ENCODE measurements at places on chromosomes 1 and 21.

DNA sequence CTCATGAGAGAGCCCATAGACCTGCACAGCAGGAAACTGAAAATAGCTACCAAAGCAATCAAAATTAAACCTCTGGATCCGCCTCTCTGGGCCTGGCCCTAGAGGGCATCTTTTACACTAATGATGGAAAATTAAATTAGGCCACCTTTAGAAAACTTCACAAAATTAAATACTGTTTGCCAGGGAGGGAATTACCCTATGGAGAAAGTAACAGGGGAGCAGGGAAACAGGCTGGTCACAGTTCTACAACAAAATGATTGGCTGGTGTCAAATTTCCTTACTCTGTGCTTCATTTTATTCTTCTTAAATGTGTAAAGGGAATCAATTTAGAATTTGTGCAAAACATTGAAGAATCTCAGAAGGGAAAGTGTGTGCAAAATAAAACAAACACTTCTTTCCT lies 62.4 kb downstream of the SPATA46 start:
- no peak for DNase-seq

- DNase-seq = no peak
Measured at GRCh38 chr1:57019236-57019839, 53.5 kb upstream of the C8B start.

DNA sequence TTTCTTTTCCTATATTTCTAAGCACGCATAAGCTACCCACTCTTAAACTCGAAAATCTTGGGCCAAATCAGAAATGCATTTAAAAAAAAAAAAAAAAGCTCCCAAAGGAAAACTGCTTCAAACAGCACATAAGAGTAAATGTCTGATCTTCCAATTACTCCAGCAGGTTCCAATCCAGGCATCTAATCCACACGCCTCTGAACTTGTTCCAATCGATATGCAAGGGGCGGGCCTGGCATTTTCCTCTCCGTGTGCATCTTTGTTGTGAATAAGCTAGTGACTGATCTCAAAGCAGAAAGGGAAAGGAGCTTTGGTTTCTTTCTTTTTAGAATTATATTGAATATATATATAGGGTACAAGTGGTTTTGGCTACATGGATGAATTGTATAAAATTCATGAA lies 365.5 kb downstream of the PRDM2 start:
- no peak for DNase-seq

- DNase-seq = no peak
Measured at GRCh38 chr1:179881642-179882252, 338 bp upstream of the TOR1AIP1 start.

DNA sequence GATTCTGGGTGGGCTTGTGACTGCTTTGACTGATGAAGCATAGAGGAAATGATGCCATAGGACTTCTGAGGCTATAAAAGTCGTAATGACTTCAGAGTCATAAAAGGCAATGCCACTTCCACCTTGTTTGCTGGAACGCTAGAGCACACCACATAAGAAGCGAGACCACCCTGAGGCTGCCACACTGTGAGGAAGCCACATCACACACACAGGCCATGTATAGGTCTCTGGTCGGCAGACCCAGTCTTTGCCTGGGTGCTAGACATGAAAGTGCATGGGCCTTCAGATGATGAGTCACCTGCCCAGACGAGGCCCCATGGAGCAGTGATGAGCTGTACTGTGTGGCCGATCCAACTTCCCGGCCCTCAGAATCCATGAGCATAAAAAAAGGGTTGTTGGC lies 14.2 kb upstream of the KANK4 start:
- DNase-seq = no peak

- DNase-seq = no peak
Measured at GRCh38 chr1:203592156-203592555, 34.5 kb upstream of the ATP2B4 start.

DNA sequence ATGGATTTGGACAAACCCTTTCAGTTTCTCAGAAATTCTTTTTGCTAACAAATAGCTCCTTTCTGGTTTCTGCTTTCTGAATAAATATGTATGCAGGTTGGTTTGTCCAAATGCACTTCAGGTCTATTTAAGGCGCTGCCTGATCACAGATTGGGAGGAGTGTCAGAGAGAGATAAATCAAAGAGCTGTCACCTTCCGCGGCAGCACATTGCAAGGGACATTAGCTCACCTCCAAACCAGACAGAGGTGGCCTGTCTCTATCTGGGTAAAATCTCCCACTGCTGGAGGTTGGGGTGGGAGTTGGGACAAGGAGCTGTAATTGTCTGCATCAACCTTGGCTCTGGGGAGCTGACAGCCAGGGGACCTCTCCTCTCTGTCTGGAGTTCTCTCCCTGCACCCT lies 25.2 kb downstream of the PRAMEF20 start:
- no peak for DNase-seq

GRCh38 chr1:86703696-86704457 lies 499 bp upstream of the SH3GLB1 start:
- peak; percentile 8 for DNase-seq

- DNase-seq = no peak
Measured at GRCh38 chr1:7508052-7508933, 262.8 kb upstream of the VAMP3 start.

- DNase-seq = no peak
Measured at GRCh38 chr1:78690516-78690915, 40.9 kb downstream of the IFI44 start.

GRCh38 chr1:151157067-151157531 lies 650 bp downstream of the TNFAIP8L2 start:
- peak; percentile 17 for DNase-seq

DNA sequence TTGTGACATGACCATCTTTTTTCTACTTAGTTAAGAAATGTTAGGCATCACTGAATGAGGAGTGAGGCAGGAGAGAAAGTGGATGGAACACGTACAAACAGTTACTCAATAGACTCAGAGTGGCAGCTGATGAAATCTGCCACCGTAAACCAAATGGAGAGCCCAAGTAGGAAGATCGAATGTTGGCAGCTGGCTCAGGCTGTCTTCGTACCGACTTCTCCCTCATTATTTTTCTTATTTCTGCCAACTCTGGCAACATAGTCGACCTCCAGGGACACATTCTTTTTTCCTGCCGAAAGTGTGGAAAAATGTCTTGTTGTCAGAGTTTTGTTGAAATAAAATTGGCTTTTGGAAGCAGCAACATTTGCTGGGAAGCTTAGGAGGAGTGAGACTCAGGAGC lies 143.3 kb downstream of the GREM2 start:
- no peak for DNase-seq

GRCh38 chr1:33455539-33456501 lies 16.6 kb upstream of the ZSCAN20 start:
- no peak for DNase-seq

DNA sequence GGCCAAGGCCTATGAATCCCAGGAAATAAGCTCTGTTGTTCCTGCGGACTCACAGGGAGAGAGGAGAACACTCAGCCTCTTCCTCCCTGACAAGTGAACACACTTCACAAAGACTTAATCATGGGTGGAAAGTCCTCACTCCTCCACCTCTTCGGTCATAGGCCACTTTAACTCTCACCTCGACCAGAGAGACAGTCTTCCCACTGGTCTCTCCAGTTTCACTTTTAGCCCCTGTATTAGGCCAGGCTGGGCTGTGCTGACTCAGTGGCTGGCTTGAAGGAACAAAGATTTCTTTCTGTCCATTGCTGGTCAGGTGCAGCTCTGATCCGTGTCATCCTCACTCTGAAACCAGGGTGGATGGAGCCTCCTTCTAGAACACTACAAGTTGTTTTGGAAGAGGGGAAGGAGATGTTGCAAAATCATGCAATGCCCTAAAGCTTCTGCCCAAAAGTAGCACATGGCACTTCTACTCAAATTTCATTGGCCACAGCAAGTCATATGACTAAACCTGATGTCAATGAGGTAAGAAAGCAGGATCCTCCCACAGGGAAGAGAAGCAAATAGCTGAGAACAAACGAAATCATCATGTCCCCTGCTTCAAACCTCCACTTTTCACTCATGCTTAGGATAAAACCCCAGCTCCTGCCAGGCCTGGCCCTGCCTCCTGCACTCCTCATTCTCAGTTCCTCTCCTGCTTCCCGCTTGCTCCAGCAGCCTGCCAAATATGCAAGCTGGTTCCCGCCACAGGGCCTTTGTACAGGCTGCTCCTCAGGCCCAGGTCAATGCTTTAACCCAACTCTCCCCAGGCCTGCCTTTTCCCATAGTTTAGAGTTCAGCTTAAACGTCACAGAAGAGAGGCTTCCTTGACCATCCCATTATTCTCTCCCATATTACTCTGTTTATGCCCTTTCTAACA lies 150.5 kb upstream of the RUNX3 start:
- no peak for DNase-seq

DNA sequence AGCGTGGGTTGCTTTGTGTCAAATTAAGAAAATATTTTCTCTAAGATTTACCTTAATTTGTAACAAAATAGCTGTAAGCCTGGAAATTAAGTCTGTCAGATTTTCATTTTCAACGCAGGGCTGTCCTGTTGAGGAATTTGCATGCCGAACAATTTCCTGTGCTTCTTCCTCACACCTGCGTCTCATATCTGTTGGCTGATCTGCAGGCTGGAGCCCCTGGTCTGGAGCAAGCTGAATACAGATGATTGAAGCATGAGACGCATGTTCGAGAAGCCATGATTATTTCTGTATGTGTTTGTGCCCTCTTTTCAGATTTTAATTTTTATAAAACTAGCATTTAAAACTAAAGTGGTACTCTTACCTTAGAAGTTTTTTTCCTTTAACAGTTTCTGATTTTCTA lies 9.8 kb downstream of the MIXL1 start:
- no peak for DNase-seq

DNA sequence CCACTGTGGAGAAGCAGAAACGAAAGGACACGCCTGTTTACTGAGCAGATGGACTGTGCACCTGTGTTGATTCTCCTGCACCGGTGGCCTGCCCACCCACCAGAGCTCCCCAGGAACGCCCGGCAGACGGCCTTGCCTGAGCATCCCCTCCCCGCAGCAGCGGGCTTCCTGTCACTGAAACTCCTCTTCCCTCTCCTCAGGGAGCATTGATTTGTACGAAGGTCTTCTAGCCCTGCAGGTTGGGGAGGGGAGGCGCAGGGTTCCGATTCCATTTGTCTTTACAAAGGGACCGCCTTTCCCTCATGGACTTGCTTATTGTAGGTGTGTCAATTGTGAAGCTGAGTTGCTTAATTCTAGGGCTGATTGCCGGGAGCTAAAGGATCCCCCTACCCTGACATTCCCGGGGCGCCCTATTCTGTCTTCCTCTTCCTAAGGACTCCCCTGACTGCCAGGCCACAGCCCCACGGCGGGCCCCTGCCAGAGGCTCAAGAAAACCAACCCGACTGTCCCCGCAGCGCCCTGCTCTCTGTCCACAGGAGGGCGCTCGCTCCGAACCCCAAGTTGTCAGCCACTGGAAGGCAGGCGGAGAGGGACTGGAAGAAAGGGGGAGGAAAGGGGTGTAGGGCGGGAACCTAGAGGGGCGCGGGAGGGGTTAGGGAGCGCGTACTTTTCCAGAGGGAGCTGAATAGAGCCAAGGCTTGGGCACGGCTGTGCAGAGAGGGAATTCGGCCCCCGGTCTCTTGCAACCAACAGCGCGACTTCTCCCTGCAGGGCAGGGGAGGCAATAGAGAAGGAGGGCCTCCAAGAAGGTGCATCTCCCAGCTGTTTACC lies 2.8 kb downstream of the S100A6 start:
- peak; percentile 56 for DNase-seq

GRCh38 chr1:159981351-159982055 lies 27.5 kb upstream of the SLAMF9 start:
- no peak for DNase-seq

- DNase-seq = no peak
Measured at GRCh38 chr1:110526201-110526780, 7.3 kb upstream of the KCNA10 start.

DNA sequence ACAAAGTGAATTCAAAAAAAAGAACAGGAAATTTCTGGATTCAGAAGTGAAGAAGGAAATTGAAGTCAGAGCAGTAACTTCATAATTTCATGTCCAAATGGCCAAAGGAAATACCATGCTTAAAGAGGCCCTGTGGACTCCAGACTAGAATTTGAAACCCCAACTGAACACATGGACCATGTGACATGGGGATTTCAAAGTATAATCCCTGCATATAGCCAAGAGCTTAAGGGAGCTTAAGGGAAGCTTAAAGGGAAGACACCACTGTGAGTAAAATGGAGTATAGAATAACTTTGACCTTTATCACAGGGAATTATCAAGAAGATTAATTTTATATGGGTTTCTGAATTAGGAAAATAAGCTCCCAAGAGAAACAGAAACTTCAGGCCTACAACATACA lies 241.8 kb upstream of the POGK start:
- no peak for DNase-seq

DNA sequence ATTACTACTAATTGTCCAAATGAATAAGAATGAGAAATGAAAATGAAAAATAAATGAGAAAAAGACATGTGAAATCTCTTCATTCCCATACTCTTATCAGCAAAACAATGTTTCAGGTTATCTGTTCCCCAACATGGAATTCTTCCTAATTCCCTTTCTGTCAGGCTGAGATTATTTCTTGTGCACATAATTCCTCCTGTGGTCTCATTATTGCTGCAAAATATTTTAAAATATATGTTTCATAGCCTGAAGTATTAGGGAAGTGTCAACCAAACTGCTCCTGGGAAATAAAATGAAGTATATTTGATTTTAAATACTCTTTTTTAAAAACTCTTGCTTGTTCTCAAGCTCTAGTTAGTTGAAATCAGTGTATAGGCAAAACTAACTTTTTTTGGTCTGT lies 314.9 kb downstream of the USP25 start:
- no peak for DNase-seq

GRCh38 chr1:212566522-212567479 lies 41.8 kb upstream of the ATF3 start:
- DNase-seq = no peak

DNA sequence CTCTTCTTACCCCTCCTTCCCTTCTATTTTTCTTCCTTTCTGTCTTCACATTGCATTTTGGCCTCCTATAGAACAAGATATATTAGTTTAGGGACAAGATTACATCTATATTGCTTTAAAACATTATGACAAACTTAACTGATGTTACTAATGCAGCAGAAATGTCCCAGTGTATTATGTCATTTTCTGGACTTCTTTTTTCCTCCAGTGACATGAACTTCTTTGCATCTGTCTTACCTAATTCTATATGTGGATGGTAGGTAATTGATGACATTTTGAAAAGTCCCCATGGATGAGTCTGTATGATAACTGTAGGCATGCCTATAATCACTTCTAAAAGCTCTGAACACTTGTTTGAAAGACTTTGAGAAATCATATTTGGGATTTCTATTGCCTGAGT lies 89.5 kb downstream of the FNBP1L start:
- DNase-seq = no peak
